Non-pigmented ciliary epithelial cell (primary cell): ENCODE measurements at places on chromosomes 7 and 10.

- no peak for DNase-seq
Measured at GRCh38 chr7:12926206-12926605, 238.8 kb downstream of the ARL4A start.

GRCh38 chr10:35456784-35457183 is 120.5 kb downstream of the CCNY start:
- no peak for DNase-seq

- DNase-seq = no peak
Measured at GRCh38 chr10:78443900-78444571, 410.4 kb downstream of the RPS24 start.

- no peak for DNase-seq
Measured at GRCh38 chr10:28993861-28994260, 295.0 kb upstream of the LYZL1 start.

GRCh38 chr7:43915907-43916306 is 9.5 kb upstream of the URGCP start:
- no peak for DNase-seq

DNA sequence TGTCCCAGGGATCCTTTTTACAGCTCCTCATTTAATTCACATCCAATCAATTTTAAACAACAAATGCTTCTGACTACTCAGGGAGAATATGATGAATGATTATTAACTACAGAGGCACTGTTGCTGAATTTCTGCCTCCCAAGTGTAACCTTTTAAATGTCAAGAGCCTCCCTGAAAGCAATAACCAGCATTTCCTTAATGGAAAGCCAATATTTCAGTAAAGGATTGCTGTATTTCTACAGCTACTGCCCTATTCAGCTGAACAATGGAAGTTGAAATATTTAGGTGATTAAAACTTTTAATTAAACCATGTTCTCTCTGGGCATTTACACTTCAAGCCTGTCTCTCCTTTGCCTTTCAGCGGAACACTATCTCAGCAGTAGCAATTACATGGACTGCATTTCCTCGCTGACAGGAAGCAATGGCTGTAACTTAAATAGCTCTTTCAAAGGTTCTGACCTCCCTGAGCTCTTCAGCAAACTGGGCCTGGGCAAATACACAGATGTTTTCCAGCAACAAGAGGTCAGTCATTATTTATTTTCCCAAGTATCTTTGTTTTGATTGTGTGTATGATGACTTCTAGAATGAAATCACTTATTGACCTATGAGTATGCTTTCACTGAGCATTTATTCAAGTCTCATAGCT is 304.7 kb downstream of the BICC1 start:
- no peak for DNase-seq

GRCh38 chr10:102641402-102641801 is 2.9 kb upstream of the TRIM8 start:
- no peak for DNase-seq

GRCh38 chr7:26346611-26347203 is 55.0 kb downstream of the SNX10 start:
- DNase-seq = no peak

DNA sequence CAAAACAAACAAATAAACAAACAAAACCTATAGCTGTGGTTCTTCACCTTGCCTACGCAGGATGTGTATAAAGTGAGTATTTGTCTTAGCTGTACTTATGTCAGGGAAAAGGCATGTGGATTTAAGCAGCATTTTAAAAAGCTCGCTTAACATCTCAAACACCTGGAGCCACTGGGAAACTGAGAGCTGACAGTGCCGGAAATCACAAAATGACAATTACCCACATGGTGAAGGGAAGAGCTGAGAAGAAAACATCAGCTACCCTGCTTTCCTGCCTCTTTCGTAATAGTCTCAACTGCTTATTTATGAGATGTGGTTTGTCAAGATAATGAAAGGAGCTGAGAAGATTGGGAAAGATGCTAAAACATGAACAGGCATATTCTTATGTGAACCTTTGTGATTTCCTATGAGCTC is 31.1 kb upstream of the MSMB start:
- no peak for DNase-seq

DNA sequence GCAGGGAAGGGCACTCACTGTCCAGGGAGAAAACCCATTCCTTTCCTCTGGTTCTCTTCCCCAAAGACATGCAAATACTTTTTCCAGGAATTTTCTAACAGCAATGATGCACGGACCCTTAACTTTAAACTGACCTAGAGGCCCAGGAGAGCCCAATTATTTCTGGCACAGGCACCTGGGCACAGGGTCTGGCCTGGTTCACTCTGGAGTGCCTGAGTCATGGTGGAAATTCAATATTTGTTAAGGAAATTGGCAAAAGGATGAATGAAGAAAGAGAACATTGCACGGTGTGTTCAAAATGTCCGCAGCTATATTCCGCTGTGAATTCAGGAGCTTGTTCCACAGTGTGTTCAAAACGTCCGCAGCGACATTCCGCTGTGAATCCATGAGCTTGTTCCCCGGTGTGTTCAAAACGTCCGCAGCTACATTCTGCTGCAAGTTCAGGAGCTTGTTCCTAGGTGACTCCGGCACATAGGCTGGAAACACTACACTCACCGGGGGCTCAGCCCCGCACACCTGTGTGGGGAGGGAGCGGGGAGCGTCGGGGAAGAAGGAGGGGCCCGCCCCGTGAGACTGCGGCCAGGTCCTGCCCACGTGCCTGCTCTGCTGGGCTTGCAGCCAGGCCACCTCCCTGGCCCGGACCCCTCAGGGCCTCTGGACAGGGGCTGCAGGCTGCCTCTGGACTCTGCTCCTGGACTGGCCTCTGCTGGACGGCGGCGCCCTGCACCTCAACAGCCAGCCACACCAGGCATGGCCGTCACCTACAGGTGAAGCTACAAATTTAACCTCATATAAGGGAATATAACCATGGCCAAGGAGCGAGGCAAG is 72.0 kb upstream of the FAM20C start:
- no peak for DNase-seq

GRCh38 chr10:34743814-34744213 is 71.3 kb downstream of the PARD3 start:
- no peak for DNase-seq

- no peak for DNase-seq
Measured at GRCh38 chr7:107746006-107746405, 2.1 kb downstream of the CBLL1 start.

DNA sequence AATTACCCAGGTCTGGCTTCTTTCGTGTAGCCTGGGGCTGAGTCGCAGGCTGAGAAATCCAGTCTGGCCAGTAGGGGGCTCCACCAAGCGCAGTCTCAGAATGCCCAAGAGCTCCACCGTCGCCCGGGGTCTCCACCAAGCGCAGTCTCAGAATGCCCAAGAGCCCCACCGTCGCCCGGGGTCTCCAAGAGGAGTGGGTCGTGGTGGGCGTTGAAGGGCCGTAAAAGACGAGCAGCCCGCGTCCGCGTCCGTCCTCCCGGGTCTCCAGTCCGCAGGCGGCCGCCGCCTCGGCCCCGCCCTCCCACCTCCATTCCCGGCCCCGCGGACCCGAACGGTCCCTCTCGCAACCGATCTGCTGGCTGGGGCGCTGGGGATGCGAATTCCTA is 892 bp upstream of the ZYX start:
- no peak for DNase-seq

- DNase-seq = no peak
Measured at GRCh38 chr10:11962176-11962575, 80.4 kb downstream of the UPF2 start.

DNA sequence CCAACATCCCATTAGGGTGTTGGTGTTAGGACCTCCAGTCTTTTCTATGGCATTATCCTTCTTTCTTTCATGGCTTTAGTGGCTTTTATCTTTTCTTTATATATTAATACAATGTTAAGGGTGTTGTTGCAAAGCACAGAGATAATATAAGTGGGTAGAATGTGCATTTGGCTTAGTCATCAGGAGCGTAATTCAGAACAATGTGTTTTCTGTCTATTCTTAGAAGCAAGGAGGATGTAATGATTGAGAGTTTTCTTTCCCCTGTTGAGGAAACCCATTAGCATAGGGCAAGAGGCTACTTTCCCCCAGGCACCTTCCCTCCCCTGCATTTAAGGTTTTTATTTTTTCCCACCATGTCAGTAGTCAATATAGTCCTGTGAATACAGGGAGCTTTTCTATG is 79.7 kb downstream of the TMEM106B start:
- DNase-seq = no peak

- no peak for DNase-seq
Measured at GRCh38 chr10:133554600-133554999, 10.8 kb downstream of the SYCE1 start.

DNA sequence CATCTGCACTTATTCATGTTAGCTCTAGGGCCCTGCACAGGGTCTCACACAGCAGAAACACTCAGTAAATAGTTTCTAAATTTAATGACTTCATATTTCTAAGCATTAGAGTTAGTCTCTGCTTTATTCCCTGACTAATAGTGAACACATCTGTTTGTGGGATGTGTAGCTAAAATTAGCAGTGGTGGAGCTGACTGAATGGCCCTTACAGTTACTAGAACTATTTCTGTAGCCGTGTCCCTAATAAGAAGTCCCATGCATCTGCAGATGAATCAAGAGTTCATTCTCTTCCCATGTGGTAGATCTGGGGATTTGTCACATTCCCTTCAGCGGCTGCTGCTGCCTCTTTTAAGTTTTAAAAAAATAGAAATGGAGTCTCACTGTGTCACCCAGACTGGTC is 11.7 kb downstream of the MAP3K8 start:
- peak; percentile 88 for DNase-seq

DNA sequence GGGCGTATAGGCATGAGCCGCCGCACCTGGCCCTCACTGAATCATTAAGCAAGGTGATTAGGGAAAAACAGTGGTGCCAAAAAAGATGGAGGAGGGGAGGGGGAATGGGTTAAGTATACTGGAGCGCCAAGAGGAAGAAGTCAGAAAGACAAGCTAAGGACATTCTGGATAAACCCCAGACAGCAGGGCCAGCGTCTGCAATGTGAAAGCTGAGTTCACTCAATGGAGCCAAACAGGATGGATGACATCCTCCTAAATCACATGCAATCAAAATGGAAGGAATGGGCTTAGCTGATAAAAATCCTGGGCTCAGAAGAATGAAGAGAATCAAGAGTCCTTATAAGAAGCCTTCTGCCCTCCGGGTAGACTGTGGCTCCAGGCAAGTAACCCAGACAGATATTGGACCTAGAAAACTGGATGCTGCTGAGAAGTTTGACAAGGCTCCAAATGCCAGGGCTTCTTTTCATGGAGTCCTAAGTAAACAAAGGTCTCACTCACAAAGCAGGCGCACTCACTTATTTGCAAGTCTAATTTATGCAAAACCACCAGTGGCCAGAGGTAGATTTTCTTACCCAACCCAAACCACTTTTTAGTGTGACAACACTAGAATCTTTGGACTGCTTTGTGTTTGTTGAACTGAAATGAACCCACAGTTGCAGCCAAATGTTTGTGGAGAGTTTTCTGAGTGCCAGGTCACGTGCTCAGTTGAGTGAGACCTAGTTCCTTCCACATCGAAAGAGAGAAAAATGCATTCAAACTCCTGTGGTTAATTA is 519.1 kb upstream of the AUTS2 start:
- DNase-seq = no peak

- no peak for DNase-seq
Measured at GRCh38 chr7:112596260-112596659, 115.5 kb downstream of the LSMEM1 start.

GRCh38 chr7:127702052-127702652 is 50.2 kb downstream of the SND1 start:
- DNase-seq = no peak

DNA sequence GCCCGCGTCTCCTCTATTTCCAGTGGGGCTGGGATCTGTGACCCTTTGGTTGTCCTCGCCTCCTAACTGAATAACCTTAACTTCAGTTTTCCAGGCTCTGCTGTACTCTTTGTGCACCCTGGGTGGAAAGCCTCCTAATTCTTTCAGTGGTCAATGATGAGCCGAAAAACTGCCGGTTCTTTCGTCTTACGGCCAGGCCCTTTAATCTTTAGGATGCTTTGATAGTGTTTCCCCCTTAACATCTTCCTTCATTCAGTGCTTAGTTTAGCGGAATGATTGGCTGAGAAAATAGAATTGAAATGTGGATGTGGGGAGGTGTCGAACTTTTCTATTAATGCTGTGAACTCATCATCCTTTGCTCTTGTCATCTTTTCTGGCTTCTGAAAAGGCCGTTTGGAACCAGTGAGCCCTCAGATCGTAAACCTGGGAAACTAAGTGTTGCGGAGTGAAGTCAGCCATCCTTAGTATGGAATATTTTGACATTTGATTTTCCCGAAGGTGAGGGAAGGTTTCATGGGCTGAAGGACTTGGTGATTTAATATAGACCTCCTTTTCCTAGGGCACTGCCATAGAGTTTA is 847 bp downstream of the GARS1 start:
- DNase-seq = no peak

DNA sequence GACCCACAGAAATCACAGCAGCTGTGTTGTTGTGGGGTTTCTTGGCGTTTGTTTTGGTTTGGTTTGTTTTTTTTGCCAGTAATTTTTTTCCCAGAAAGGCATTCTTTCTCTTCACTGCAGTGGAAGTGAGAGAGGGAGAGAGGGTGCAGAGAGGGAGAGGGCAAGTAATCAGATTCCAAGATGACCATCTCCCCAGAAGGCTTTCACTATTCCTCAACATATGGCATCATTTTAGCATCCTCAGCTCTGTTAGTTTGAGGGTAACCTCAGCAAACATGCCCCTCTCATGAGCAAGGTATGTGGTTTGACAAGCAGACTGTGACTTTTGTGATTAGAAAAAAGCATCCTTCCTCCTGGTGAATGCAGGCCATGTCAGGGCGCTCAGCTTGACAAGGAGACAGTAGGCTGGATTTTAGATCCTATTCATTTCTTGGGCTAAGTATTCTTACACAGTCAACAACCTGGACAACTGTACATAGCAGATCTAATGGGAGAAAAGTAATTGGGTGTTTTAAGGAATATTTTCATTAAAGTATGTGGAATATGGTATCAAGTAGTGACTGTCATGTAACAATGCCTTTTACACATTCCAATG is 86.3 kb upstream of the PIK3CG start:
- no peak for DNase-seq

DNA sequence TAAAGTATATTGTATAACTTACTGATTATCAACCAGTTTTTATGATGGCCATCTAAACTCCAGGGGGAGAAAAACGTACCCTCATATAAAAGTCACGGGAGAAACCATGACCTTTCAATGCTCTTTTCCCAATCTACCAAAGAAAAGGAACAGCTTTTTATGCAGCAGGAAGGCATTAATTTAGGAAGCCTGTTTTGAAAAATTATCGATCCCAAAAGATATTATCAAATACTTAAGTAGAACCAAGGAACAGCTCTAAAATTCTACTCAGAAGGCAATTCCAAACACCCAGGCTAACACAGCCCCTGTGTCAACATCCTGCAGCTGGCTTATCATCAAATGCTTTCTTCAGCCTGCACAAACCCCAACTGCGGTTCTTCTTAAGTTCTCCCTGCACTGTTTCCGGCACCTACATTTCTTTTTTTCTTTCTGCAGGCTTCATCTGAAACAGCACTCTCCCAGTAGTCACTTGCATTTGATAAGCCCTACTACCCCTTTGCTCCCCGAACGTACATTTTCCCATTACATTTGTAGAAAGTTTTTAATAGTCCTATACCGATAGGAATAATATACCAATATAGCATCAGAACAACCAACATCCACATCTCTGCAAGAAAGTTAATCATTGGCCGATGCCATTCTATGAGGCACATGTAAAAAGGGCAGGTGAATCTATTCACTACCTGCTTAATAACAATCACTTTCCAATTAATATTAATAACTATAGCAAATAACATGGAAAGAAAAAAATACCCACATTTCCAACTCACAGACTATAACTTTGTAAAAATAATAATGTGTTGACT is 47.9 kb downstream of the PIP4K2A start:
- DNase-seq = no peak

GRCh38 chr7:107276220-107276827 is 107.5 kb downstream of the HBP1 start:
- no peak for DNase-seq

GRCh38 chr7:138584696-138585095 is 116.5 kb downstream of the SVOPL start:
- no peak for DNase-seq
